ENCODE measurements at places on chromosomes 1 and 21.

GRCh38 chr1:172670791-172671190 is 11.9 kb downstream of the FASLG start:
- no peak for DNase-seq

GRCh38 chr1:113669988-113670387 is 89.3 kb downstream of the PHTF1 start:
- no peak for DNase-seq

DNA sequence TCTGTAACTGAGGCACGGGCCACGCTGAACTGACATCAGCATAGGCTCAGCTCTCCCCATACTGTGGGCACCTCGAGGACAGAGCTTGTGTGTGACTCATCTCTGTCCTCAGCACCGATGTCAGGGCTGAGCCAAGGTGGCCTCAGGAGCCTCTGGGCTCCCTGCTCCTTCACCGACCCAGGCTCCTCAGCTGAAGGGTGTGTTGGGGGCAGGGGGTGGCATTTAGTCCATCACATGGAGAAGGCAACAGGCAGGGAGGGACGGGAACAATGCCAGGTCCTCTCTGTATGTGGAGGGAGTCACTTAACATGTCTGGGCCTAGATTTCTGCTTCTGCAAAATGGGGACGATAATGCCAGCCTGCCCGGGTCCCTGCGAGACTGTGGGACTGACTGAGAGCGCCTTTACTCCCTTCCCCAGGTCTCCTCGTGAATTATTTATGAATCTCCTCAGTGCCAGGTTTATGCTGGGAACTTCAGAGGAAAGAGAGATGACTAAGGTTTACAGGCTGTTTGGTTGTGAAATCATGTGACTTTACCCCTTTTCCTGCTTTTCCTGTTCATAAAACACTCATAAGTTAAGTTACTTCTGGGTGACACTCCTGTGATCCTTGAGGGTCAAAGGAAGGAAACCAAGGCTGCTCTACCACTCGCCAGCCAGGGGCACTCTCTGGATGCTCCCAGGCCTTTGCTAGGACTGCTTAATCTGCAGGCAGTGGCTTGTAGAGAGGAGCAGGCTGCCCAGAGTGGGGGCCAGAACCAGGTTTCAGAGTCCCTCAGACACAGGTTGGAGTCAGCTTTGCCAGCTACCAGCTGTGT is 16.2 kb downstream of the TTC39A start:
- DNase-seq = no peak

- no peak for DNase-seq
Measured at GRCh38 chr1:48080331-48081255, 83.4 kb upstream of the TRABD2B start.

DNA sequence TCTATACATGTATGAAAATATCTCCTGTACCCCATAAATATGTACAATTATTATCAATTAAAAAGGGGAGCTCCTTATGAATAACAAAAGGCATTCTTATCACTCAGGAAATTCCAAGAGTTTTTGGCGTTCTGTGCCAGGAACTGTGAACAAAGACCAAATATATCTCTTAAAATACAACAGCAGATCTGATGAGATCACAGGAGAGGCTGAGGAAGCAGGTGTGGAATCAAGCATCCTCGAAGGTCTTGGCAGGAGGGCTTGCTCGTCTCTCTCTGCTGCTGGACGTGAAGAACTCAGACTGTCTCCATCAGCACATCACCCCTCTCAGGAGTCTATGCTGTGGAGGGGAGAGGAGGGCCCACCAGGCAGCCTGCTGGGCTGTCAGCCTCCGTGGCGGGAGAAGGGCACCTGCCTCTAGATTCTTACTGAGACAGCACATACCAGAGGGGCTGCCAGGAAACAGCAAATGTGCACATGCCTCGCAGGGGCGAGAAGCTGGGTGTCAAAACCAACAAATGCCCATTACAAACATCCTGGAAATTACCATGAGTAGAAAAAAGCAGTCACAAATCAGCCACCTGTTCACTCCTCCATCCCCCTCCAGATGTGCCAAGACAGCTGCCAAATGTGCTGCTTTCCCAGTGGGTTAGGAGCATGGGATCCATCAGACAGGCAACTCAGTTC is 30.8 kb upstream of the FAM89A start:
- no peak for DNase-seq

All from activated effector memory CD4-positive, alpha-beta T cell treated with Interleukin-2 at 50 U/mL for 16 hours (primary cell).